GM13977 (cell line): ENCODE measurements at places on chromosomes 2 and 18.
A peak's percentile ranks its signal among the peaks of the same experiment; 100 is the strongest.

GRCh38 chr2:200461846-200462710 is 47.8 kb downstream of the KCTD18 start:
- DNase-seq: no peak

DNA sequence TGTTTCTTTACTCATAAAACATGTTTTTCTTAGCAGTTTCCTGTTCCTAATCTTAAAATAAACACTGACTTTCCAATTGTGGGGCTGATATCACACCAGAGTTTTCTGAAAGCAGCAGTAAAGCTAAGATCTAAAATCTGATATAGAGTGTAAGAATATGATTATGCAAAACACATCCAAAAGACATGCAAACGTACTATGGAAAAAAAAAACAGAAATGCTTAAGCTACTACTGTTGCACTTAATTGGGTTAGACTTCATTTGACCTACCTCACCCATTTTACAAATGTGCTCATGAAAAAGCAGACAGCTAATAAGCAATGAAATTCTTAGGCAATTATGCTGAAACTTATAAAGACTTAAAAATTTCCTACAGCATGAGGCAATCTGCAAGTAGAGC is 10.5 kb downstream of the CYTIP start:
- no peak for DNase-seq

- DNase-seq: peak; percentile 49
These were observed 244.6 kb downstream of the BCL2 start for GRCh38 chr18:63074981-63075404.

- DNase-seq: no peak
These were observed 51.5 kb upstream of the CTAGE1 start for GRCh38 chr18:22469061-22469734.

DNA sequence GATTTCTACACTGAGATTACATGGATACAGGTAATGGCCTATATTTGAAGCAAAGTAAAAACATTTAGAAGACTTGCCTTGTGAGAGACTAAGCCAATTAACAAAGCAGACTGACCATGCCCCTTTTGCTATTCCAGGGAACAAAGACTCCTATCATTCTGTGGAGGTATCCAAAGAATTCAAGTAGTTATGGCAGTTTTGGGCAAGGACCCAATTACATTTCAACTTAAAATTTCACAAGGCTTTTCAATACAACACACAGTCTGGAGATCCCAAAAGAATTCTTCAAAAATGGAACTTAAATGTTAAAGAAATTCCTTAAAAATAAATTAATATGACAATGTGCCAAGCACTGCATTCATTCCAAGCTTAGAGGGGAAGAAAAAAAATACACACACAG is 109.2 kb upstream of the CHRNA1 start:
- DNase-seq: no peak

GRCh38 chr18:79366177-79367094 is 29.3 kb upstream of the NFATC1 start:
- no peak for DNase-seq
